Lower lobe of right lung (tissue), 2 donors: ENCODE measurements at places on chromosomes 11 and 22.

DNA sequence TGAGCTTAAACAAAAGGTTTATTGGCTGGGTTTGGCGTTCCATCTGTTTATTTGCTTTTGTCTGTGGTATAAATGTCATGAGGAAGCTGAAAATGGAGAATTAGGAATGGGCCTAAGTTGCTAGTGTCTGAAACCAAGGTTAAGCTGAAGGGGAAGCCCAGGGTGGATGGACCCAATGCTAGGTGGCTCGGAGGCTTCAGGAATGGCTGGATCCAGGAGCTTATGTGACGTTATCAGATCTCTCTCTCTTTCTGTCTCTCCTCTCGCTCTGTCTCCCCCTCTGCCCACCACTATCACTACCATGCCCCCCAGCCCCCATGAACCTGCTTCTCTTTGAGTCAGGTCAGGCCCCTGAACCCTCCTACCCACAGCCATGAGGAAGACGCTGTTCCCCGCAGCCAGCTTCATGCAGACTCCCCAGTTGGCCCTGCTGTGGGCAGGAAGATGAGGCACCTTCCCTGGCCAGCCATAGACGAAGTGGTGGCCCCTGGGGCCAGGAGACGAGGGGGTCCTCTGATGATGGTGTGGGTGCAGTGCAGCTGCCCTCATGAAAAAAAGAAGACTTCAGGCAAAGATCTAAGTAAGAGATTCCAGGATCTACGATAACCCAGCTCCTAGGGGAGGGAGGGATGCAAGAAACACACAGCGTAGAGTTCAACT is 101.5 kb downstream of the BRD1 start:
- DNase-seq = no peak

DNA sequence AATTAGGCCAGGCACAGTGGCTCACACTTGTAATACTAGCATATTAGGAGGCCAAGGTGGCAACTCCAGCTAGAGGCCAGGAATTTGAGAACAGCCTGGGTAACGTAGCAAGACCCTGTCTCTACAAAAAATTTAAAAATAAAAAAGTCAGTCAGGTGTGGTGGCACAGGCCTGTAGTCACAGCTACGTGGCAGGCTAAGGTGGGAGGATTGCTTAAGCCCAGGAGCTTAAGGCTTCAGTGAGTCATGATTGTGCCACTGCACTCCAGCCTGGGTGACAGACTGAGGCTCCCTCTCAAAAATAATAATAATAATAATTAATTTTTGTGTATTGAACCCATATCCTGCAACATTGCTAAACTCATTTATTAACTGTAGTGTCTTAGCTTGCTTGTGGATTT is 15.3 kb upstream of the TRIM29 start:
- DNase-seq = no peak

GRCh38 chr11:132851247-132851646 is 681.1 kb downstream of the OPCML start:
- no peak for DNase-seq

- DNase-seq = no peak
These were observed 1.2 kb upstream of the LIN7C start for GRCh38 chr11:27507557-27508322.

DNA sequence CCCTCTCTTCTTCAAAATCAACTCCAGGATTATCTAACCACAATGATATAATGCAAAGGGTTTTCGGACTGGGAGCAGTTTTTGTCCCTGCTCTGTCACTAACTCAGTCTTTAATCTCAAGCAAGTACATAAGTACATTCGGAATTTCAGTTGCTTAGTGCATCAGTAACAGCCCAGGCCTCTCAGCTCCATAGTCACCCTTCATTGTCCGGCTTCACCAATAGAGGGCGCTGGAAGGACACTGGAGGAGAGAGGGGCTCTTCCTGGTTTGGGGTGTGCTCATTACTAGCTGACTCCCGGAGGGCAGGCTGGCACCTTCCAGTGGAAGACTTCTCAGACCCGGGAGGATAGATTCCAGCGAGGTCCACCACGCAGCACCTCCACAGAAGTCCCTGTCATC is 90.4 kb upstream of the PDGFD start:
- DNase-seq = no peak

- no peak for DNase-seq
These were observed 59.5 kb downstream of the FAM168A start for GRCh38 chr11:73538381-73538872.

- DNase-seq = no peak
These were observed 6.7 kb downstream of the CD5 start for GRCh38 chr11:61108847-61109585.
